ENCODE measurements at places on chromosomes 4 and X. TPM values are rescaled to one million over a fixed set of nuclear protein-coding genes. Genes with fewer than 3 reads are reported as not detected.

DNA sequence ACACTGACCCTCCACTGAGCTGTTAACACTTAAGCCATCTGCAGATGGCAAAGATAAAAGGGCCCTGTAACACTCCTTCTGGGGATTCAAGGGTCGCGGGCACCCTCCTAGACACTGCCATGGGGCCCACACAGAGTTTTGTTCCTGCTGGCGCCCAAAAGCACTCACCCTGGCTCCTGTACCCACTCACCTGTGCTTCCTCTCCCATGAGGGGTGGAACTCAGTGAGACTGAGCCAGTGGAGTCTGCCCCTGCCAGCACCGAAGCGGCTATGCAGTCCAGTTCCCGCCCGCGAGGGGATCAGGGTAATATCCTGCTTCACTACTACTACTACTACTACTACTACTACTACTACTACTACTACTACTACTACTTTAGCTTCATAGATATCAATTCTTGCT is 312.1 kb upstream of the FTHL17 start:
- DNase-seq: no peak

- no peak for DNase-seq
Observed at GRCh38 chr4:154622598-154622997, 10.1 kb upstream of the FGG start.

DNA sequence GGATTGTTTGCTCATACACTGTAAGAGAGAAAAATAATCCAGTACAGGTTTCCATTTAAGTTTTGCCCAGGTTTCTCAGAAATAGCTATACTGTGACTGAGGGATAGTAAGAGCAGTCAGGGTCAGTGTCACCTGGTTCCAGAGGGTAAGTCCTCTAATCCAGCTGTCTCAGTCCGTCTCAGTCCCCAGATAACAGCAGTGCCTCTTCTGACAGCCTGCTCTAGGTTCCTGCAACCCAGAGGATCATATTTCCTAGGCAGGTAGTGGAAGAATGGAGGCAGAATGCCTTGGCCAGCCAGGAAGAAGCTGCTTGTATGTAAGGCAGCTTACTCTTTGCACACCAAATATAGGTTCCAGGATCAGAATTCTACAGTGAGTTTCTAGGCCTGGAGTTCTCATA is 22.6 kb upstream of the GNRHR start:
- no peak for DNase-seq

Gene RAB39B
- 0.86 TPM for total RNA-seq

GRCh38 chr4:139403462-139403861 is 50.5 kb upstream of the RAB33B start:
- no peak for DNase-seq

Gene SPANXA1
- total RNA-seq: not detected

DNA sequence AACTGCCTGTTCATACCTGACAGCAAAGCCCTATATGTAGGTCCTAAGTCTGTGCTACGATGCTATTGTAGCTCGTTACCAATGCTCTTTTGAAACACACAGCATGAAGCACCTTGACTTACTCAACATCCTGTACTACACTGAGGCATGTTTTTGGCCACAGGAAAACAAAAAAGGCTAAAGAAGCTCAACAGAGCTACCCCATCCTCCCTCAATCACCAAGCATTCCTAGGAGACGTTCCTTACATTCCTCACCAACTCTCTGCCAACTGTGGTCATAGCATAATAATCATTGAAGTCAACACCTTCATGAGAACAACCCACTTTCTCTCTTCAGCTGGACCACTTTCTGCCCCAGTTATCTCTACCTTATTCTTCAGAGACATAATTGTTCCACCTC is 73.7 kb upstream of the SLC25A43 start:
- DNase-seq: no peak

GRCh38 chrX:29913647-29914046 is 301.7 kb upstream of the MAGEB2 start:
- DNase-seq: no peak

DNA sequence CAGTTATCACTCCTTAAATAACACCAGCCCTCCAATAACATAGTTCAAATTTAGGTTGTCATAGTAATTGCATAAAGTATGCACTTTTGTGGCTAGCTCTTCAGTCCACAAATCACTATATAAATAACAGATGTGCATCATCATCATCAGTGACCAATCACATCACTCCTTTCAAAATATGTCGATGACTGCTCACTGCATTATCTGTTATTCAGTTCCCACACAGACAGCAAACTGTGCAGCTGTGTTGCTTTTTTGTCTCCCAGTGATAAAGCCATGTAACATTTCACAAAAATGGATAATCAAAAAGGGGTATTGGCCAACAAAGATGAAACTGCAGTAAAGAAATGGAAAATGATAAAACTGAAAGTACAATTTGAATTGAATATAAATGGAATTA is 205.4 kb downstream of the DCLK2 start:
- no peak for DNase-seq

GRCh38 chr4:159158985-159159384 is 56.1 kb downstream of the RAPGEF2 start:
- DNase-seq: no peak

GRCh38 chrX:6052111-6052745 is 176.4 kb downstream of the NLGN4X start:
- peak; percentile 48 for DNase-seq

- no peak for DNase-seq
Observed at GRCh38 chr4:4267981-4268380, 20.0 kb upstream of the TMEM128 start.

Gene C4orf54
- total RNA-seq: not detected

DNA sequence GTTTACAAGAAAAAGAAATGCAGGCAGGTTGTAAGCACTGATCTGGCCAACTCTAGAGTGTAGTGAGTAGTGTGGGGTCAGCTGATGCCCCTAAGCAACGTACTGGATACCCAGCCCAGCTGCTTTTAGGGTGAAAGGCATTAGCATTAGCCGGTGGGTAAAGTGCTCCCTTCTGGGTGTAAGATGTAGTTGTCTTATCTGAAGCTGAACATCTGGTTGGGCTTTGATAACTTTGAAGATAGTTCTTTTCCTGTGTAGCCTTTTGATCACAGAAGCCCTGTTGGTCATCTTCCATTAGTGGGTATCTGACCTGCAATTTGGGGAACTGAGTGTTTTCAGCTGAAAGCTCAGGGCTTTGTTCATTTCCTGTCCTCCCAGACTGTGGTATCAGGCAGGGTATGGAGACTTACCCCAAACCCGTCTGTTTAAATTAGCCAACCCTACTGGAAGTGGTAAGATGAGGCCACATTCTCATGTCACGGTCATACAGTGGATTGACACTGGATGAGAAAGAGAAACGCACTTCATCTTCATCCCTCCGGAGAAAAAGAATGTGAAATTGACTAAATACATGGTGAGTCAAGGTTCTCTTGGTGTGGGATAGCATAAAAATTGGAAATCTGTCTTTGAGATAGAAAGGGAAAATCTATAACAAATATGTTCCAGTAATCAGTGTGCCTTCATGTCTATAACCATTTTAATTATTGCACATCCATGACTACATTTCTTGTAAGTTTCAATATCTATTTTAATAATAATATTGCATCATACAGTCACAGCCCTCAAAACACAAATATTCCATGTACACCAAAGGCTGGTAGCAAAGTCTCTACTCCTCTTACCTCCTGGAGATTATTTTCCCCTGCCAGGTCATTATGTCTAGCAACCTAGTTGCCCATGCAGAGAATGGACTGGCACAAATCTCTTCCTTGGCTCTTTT is 8.7 kb downstream of the RHOH start:
- no peak for DNase-seq

Gene TSPAN7
- total RNA-seq: 47.0 TPM

Gene TCEAL6
- total RNA-seq: 1.4 TPM

Gene DMRTC1B
- 1.1 TPM for total RNA-seq

Gene FHIP1A
- 25.0 TPM for total RNA-seq

Gene CLGN
- 1.1 TPM for total RNA-seq

GRCh38 chrX:24231131-24231540 is 81.6 kb downstream of the ZFX start:
- DNase-seq: no peak

DNA sequence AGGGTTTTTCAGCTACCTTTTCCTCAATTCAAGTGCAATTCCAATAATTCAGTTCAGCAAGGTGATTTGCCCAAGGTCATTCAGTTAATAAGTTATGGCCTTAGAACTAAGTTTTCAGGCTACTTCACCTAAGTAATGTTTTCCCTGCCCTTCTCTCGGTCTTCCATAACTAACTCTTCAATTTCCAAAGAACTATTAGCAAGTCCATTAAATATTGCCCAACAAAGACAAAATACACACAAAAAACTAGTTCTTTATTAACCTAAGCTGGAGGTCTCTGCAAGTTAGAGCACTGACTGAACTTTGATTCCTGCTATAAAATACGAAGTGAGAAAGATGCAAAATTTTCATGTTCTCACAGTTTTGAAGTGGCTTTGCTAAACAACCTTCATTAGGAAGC is 26.8 kb upstream of the GK start:
- DNase-seq: no peak

Gene UGT2B17
- 0.23 TPM for total RNA-seq

Gene PAGE2B
- total RNA-seq: not detected

Gene KLB
- total RNA-seq: 0.08 TPM

GRCh38 chrX:149527705-149528104 is 13.1 kb upstream of the EOLA1 start:
- no peak for DNase-seq

- DNase-seq: no peak
Observed at GRCh38 chr4:155590796-155591585, 75.7 kb upstream of the GUCY1A1 start.

DNA sequence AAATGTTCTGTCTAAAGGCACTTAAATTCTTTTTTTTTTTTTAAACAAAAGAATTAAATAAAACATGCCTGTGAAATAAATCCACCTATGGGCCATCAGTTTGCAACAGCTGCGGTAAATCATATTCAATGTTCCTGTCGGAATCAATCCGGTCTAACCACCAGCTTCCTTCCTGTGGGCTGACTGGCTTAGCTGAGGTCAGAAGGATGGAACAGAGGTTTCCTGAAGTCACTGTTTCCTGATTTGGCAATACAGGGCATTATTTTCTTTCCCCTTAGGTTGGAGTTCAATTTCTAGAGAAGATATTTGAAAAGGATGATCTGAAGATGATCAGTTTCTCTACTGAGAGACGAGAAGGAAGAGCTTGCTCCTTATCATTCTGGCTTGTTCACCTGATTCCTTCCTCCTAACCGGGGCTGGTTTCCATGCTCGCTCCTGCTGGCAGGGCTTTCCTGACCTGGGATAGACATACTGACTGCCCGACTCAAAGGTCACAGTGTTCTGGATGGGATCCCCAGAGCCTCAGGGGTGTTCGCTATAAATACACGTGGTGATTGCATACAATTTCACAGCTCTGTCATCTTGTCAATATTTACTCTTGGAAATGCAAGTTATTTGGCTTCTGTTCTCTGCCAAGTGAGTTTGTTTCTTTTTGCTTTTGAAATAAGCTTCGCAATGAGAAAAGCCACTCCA is 21.7 kb downstream of the PDLIM3 start:
- DNase-seq: no peak

Gene TEC
- total RNA-seq: 3.4 TPM

DNA sequence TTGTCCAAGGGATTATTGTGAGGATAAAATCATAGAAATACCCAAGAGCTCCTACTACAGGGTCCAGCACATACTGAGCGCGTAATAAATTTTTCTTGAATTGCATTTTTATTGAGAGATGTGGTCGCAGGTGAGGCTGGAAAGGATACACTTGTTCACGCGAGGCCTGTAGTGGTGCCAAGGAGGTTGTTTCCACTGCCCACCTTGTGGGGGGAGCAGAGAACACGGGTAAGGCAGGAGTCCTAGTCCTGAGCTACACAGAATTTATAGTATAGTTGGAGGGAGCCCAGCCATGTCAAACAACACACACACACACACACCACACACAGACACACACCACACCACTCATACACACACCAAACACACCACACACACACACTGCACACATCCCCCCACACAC is 31.8 kb upstream of the CYP4V2 start:
- DNase-seq: no peak

GRCh38 chr4:104881136-104881886 is 265.4 kb upstream of the TET2 start:
- no peak for DNase-seq

DNA sequence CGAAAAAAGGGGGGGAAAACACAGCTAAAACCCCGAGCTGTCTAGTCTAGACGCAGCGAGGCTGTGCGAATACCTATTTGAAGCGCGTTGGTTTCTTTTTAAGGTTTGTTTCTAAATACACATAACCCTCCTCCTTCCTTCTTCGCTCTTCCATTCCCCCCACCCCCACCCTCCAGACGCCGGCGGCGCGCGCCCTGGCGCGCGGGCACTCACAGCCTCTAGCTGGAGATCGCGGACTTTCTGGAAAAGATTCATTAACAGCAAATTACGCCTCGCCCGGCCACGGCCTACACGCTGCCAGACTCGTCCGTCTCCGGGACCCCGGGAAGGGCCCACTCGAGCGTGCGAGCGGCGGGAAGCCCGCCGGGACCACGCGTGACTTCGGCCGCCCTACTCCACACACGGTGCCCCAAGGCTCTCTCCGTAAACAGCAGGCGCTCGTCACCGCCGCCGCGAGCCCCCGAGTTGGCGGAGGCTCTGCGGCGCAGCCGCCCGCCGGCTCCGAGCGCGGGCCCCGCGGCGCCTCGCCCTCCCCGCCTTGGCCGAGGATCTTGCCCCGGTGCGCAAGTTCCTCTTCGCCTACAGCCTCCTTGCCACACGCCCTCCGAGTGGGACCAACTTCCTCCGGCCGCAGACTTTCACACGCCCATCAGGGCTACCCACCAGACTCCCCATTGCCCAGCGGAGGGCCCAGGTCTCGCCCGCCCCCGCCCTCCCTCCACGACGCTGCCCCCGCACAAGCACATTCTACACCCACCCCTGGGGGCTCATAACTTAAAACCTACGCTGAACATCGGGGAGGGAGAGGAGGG is 2.0 kb downstream of the BCOR start:
- no peak for DNase-seq

Gene GAGE2A
- not detected for total RNA-seq

Gene SMPX
- not detected for total RNA-seq

- DNase-seq: no peak
Observed at GRCh38 chr4:78524009-78524408, 27.6 kb upstream of the ANXA3 start.

GRCh38 chr4:23022032-23022431 is 329.3 kb downstream of the GBA3 start:
- DNase-seq: no peak

DNA sequence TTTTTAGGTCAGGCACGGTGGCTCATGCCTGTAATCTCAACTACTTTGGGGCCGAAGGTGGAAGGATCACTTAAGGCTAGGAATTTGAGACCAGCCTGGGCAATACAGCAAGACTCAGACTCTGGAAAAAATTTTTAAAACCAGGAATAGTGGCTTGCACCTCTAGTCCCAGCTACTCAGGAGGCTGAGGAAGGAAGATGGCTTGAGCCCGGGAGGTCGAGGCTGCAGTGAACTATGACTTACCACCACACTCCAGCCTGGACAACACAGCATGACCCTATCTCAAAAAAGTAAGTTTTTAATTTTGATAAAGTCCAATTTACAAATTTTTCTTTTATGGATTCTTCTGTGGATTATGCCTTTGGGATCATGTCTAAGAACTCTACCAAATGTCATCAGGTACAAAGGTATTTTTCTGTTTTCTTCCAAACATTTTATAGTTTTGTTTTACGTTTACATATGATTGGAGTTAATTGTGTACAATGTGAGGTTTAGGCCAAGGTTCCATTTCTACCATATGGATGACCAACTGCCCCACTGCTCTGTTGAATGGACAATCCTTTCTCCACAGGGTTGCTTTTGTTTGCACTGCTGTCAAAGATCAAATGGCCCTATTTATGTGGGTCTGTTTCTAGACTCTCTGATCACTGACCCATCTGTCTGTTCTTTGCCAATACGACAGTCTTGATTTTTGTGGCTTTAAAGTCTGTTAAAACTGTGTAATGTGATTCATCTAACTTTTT is 48.2 kb downstream of the CPLX1 start:
- no peak for DNase-seq

Gene EXOC1L
- not detected for total RNA-seq

- DNase-seq: no peak
Observed at GRCh38 chrX:17459661-17460060, 84.7 kb downstream of the NHS start.

Measured in ureter (tissue), 1 donor.